ENCODE measurements at places on chromosomes 3 and 15. TPM values are rescaled to one million over a fixed set of nuclear protein-coding genes. Genes with fewer than 3 reads are reported as not detected.
A peak's percentile ranks its signal among the peaks of the same experiment; 100 is the strongest.

Gene KCNMB3
- polyA plus RNA-seq: 5.7 TPM

Gene WNT5A
- 38.4 TPM for polyA plus RNA-seq

Gene NEK10
- 2.8 TPM for polyA plus RNA-seq

Gene CLSTN2
- polyA plus RNA-seq: 1.8 TPM

Gene CCRL2
- polyA plus RNA-seq: 0.83 TPM

Gene XCR1
- 0.14 TPM for polyA plus RNA-seq

Gene BDH1
- polyA plus RNA-seq: 58.9 TPM

GRCh38 chr3:10601151-10601856 lies 95.9 kb upstream of the ATP2B2 start:
- no peak for DNase-seq

DNA sequence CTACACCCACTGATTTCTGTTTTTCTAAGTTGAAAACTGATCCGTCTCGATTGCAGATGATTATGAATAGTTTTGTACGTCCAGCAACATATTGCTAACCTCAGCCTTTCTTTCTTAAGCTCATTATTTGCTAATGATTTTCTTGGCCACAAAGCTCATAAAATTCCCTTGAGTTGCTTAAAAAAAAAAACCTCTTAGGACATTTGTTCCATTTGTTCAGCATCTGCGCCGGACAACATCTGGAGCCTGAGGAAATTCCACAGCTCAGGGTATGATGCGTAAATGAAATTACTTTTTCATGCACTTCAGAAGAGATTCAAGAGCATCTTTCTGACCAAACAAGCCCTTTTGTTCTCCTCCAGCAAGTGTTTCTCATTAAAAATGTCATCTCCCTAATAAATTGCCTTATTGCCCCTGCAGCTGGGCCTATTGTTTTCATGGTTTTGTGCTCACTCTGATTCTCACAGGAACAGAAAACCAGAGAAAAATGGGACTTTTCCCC lies 249.1 kb upstream of the MCTP2 start:
- peak; percentile 31 for DNase-seq

DNA sequence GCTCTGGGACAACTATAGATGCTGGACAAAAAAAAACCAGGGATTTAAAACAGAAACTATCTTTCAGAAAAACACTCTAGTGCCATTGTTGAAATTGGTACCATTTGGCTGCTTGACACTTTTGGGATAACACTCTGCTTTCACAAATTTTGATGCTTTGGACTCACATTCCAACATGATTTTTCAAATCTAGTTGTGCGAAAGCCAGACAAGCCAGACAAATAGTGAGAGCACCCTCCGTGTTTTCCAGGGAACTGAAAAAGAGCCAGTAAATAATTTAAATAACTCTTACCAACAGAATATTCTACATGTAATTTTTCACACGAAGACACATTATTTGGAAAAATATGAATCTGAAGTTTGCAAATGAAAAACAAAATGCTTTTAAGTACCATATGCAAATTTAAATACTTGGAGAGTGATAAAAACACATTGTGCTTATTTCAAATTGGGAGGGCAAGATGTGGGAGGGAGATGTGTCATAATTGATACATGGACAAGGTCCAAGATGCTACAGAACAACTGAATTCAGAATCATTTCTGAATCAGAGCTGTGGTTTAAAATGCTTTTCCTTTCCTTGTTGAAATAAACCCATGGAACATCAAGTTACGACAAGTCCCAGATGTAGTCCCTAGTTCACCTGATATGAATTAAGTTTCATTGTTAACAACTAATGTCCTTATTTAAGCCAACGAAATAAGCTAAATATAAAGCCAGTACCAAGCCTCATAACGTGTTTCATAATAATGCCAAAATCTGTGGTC lies 144.2 kb upstream of the SOX2 start:
- DNase-seq: no peak

- peak; percentile 86 for DNase-seq
Observed at GRCh38 chr15:99704444-99704838, 28.8 kb downstream of the LYSMD4 start.

- DNase-seq: no peak
Observed at GRCh38 chr3:190902292-190902691, 39.8 kb upstream of the GMNC start.

- no peak for DNase-seq
Observed at GRCh38 chr3:51578238-51578637, 39.7 kb downstream of the RAD54L2 start.

GRCh38 chr15:62619526-62619925 lies 423.0 kb upstream of the TPM1 start:
- DNase-seq: no peak

GRCh38 chr3:28726840-28727239 lies 378.2 kb upstream of the AZI2 start:
- peak; percentile 4 for DNase-seq

- no peak for DNase-seq
Observed at GRCh38 chr3:85259748-85260147, 301.0 kb downstream of the CADM2 start.

DNA sequence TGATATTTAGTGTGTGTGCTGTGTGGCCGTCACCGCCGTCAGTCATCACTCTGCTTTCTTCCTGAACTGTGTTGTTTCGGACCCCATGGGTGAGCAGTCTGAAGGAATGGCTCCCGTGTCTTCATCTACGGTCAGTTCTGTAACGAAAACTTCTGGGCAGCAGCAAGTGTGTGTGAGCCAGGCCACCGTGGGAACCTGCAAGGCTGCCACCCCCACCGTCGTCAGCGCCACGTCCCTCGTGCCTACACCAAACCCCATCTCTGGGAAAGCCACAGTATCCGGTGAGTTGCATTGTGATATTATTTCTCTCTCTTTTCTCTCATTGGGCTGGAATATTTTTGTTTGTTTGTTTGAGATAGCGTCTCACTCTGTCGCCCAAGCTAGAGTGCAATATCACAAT lies 34.7 kb downstream of the MAP6D1 start:
- DNase-seq: no peak

GRCh38 chr3:58864480-58864879 lies 185.3 kb downstream of the CFAP20DC start:
- DNase-seq: no peak

GRCh38 chr3:120481081-120481480 lies 30.3 kb upstream of the FSTL1 start:
- no peak for DNase-seq
